ENCODE measurements at places on chromosomes 3 and 15. TPM values are rescaled to one million over a fixed set of nuclear protein-coding genes. Genes with fewer than 3 reads are reported as not detected.

The ABTB1 gene
- 10.6 TPM for total RNA-seq

The HYAL1 gene
- total RNA-seq = 0.49 TPM

DNA sequence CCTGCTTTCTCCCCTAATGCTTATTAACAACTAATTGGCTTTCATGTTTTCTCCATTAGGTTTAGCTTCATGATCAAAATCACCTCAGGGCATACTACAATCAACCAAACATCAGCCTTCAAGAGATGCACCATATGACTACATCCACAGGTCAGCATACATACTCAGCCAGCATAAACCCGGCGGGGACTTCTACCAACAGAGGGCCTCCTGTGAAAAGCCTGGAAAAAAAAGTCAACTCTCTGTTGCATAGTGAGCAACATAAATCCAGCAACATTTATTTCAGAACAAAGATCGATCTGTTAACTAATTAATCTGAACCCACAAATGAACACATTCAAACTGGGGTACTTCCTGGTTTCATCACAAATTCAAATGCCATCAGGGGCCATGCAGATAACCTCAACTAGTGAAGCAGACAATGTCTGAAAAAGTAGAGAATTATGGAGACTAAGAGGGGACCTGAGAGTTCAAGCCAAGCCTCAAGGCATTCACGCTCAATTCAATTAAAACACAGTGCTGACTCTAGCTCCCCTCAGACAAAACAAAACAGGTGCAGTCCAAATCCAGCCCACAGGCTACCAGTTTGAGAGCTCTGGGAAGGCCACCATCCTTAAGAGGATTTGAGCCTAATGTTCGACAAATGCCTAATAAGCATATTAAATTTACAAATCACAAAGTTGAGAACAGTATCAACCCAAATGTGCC, 124.5 kb downstream of the MAGI1 start:
- no peaks in the 10 kb centered on the region for H3K27me3 ChIP-seq
- no peaks in the 10 kb centered on the region for H3K36me3 ChIP-seq
- no peak overlapping the region for H3K27ac ChIP-seq
- H3K4me3 ChIP-seq = no peak overlapping the region
- DNase-seq = no peak
- no peaks in the 10 kb centered on the region for H3K4me1 ChIP-seq

DNA sequence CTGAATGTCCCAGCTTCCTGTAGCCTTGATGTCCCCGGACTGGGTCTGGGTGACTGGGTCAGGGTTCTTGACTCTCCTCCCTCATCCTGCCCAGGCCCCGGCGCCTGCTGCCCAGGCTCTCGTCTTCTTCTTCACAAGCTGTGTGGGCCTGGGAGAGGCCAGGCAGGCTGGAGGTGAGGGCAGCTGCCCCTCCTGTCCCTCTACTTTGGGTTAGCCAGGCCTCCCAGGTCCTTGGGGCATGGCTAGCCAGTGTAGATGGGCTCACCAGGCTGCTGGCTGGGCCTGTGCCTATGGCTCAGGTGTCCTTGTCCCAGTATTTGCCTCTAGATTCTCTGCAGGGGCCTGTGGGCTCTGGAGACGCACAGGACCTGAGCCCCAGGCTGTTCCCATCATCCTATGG, 31.8 kb downstream of the TKT start:
- DNase-seq = no peak
- H3K27ac ChIP-seq = no peak overlapping the region
- H3K36me3 ChIP-seq = peaks cover 42% of the 10 kb centered on the region

DNA sequence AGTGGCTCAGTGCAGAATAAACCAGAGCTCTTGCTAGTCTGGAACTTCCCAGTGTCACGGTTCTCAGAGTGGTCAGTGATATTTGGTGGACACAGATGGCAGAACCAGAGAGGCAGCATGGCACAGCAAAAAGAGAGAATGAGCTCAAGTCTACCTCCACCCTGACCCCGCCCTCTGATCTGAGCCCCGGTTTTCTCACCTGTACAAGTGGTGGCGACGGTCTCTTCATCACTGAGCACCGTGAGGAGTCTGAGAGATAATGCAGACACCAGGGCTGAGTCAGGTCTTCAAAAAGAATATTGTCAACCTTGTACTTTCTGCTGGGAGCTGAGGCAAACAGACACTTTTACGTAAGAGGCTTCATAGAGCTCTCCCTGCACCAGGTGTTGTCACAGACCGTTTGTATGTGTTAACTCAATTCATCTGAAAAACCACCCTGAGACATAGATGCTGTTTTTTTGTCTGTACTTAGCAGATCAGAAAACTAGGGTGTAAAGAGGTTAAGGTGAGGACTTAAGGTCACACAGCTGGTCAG, 13.2 kb downstream of the FGD5 start:
- H3K4me3 ChIP-seq = no peak overlapping the region
- H3K36me3 ChIP-seq = no peaks in the 10 kb centered on the region
- no peaks in the 10 kb centered on the region for H3K4me1 ChIP-seq
- H3K27me3 ChIP-seq = peaks cover 13% of the 10 kb centered on the region
- DNase-seq = no peak

- no peaks in the 10 kb centered on the region for H3K36me3 ChIP-seq
- no peaks in the 10 kb centered on the region for H3K27me3 ChIP-seq
- H3K27ac ChIP-seq = no peak overlapping the region
Observed at GRCh38 chr3:48641396-48641795, 6.1 kb upstream of the SLC26A6 start.

GRCh38 chr15:101437209-101437608, 52.3 kb downstream of the PCSK6 start:
- H3K4me3 ChIP-seq = no peak overlapping the region
- no peak overlapping the region for H3K27ac ChIP-seq

- H3K36me3 ChIP-seq = no peaks in the 10 kb centered on the region
- H3K4me1 ChIP-seq = peaks cover 5% of the 10 kb centered on the region
- no peaks in the 10 kb centered on the region for H3K27me3 ChIP-seq
- H3K27ac ChIP-seq = peak overlapping the region; percentile 20
- peak overlapping the region; percentile 97 for H3K4me3 ChIP-seq
- DNase-seq = no peak
Observed at GRCh38 chr15:75738014-75738646, 25.5 kb upstream of the CSPG4 start.

- no peak overlapping the region for H3K4me3 ChIP-seq
- no peaks in the 10 kb centered on the region for H3K27me3 ChIP-seq
- no peak for DNase-seq
- H3K4me1 ChIP-seq = no peaks in the 10 kb centered on the region
Observed at GRCh38 chr3:190070622-190071347, 49.9 kb downstream of the P3H2 start.

DNA sequence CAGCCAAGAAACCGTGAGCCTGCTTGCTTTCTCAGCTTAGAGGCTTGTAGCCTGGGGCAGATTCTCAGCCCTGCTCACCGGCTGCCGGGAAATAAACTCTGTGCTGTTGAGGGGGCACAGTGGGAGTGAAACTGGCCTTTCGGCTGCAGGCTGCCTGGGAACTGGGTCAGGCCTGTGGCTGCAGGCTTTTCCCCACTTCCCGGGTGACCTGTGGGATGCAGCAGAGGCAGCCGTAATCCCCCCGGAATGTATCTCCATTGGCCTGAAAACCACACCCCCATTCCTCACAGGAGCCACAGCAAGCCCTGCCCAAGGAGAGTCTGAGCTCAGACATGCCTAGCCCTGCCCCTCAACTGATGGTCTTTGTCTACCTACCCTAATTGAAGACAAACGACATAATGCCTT, 110.9 kb downstream of the STXBP5L start:
- H3K36me3 ChIP-seq = no peaks in the 10 kb centered on the region
- DNase-seq = no peak
- H3K27me3 ChIP-seq = no peaks in the 10 kb centered on the region
- no peak overlapping the region for H3K4me3 ChIP-seq
- no peaks in the 10 kb centered on the region for H3K4me1 ChIP-seq

GRCh38 chr3:72974956-72975355, 21.7 kb upstream of the PPP4R2 start:
- H3K27me3 ChIP-seq = no peaks in the 10 kb centered on the region
- peaks cover 25% of the 10 kb centered on the region for H3K4me1 ChIP-seq
- no peaks in the 10 kb centered on the region for H3K36me3 ChIP-seq
- no peak overlapping the region for H3K27ac ChIP-seq
- no peak overlapping the region for H3K4me3 ChIP-seq
- DNase-seq = no peak

DNA sequence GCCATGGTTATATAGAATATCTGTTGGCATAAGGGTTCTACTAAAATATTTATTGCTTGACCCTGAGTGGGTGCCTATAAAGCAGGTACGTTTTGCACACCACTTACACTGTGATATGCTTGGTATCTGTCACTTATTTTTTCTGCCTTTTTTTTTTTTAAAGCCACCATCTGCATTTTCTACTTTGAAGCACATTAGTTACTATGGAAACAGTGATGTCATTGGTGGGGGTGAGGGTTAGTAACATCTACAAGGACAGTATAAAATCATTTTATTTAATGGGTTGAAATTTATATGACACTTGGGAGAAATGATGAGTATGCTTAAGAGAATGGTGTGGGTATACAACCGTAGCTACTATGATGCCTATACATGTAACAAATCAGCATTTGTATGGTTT, 25.6 kb downstream of the SLCO3A1 start:
- no peak overlapping the region for H3K27ac ChIP-seq
- no peaks in the 10 kb centered on the region for H3K27me3 ChIP-seq
- no peaks in the 10 kb centered on the region for H3K4me1 ChIP-seq
- DNase-seq = no peak
- no peaks in the 10 kb centered on the region for H3K36me3 ChIP-seq

GRCh38 chr15:45259796-45260195, 7.8 kb downstream of the SLC28A2 start:
- DNase-seq = no peak
- H3K4me1 ChIP-seq = no peaks in the 10 kb centered on the region
- no peak overlapping the region for H3K4me3 ChIP-seq
- H3K36me3 ChIP-seq = no peaks in the 10 kb centered on the region
- H3K27ac ChIP-seq = no peak overlapping the region
- no peaks in the 10 kb centered on the region for H3K27me3 ChIP-seq

GRCh38 chr3:139301183-139301582, 42.6 kb upstream of the MRPS22 start:
- H3K27me3 ChIP-seq = no peaks in the 10 kb centered on the region
- no peak overlapping the region for H3K27ac ChIP-seq
- no peak for DNase-seq

All from GM12878 (cell line).